Left hindlimb (tissue), 1 donor: ENCODE measurements at places on chromosomes 11 and 22.

DNA sequence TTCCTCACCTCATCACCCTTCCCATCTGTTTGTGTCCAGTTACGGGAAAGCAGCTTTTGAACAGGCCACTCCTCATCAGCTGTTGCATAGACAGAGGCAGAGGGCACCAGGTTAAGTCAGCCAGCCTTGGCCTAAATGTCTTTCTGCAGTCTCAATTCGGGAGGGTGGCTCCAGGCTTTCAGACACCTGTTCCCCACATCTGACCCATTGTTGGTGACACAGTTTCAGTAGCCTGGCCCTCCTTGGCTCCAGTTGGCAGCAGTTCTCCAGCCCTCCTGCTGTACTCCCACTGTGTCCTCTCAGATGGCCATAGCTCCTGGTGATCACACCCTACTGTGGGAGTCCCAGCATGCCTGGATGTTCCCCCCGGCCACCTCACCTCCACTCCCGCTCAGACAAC, 70.8 kb upstream of the MYOD1 start:
- DNase-seq, result no peak

DNA sequence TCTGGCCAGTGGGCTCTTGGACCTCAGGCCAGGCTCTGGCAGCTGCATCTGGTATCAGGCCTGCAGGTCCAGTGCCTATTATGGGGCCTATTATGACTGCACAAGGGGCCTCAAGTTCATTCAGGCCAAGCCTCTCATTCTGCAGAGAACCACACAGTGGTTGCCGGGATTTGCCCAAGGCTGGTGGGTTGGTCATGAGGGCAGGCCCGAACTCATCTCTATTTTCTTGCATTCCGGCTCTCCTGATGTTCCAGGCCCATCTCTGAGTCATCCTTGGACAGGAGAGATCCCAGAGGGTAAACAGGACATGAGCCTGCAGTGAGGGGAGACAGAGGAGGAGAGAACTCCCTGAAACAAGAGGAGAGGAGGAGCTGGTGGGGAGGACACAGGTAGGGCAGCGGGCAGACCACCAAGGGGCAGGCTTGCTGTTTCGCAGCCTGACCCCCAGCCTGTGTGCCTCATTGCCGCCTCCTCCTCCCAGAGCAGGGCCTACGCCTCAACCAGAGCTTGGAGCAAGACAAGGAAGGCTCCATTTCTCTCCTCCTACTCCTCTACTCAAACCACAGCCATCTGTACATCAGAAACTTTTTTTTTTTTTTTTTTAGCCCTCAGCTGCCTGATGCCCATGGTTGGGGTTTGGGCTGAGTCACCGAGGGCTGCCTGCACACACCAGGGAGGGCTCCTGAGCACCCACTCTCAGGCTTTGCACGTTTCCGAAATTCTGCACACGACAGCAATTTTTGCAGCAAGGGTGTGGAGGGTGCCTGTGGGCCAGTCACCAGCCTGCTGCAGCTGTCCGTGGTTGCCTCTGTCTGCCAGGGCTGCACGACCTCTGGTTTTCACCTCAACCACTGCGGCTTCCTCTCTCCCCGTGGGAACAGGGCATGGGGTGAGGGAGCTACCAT, 12.7 kb upstream of the TREH start:
- no peak for DNase-seq

- DNase-seq, result no peak
Observed at GRCh38 chr11:67489885-67490726, 7.3 kb downstream of the AIP start.

DNA sequence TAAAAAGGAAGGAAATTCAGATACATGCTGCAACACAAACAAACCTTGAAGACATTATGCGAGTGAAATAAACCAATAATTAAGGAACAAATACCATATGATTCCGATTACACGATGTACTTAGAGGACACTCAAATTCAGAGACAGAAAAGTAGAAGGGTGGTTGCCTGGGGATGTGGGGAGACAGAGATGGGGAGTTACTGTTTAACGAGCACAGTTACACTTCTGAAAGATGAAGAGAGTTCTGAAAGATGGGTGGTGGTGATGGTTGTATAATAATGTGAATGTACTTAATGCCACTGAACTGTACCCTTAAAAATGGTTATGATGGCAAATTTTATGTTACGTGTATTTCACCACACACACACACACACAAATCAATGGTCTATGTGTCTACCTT, 14.7 kb downstream of the ZBTB44 start:
- no peak for DNase-seq

- DNase-seq, result no peak
Observed at GRCh38 chr22:21857481-21857914, 9.9 kb downstream of the MAPK1 start.

DNA sequence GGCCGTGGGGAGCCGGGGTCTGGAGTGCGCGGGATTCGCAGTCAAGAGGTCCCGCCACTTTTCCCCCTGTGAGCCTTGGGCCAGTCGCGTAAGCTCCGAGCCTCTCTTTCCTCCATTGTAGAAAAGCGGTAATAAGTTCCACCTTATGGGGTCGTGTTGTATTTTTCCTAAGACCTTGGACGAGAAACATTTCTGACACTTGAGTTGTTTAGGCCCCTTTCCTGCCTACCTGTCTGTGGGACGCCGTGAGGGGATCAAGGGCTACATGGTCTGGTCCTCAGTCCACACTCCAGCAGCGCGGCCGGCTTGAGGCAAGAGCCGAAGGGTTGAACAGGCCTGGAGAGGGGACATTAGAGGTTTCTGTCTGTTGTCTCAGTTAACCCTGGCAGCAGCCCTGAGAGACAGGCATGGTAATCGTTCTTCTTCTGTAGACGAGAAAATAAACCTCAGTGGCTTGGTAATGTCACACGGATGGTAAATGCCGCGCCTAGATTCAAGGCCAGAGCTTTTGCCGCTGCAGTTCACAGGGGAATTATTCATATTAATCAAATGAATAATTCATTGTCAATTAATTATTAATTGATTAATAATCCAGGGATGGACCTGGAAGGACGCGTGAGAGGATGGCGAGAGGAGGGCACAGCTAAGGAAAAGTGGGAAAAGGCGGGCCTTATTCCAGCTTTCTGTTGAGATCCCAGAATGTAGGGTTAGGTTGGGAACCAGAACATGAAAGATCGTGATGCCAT, 545 bp downstream of the FEN1 start:
- DNase-seq, result no peak

GRCh38 chr22:49344161-49344560, 483.5 kb downstream of the BRD1 start:
- DNase-seq, result no peak

DNA sequence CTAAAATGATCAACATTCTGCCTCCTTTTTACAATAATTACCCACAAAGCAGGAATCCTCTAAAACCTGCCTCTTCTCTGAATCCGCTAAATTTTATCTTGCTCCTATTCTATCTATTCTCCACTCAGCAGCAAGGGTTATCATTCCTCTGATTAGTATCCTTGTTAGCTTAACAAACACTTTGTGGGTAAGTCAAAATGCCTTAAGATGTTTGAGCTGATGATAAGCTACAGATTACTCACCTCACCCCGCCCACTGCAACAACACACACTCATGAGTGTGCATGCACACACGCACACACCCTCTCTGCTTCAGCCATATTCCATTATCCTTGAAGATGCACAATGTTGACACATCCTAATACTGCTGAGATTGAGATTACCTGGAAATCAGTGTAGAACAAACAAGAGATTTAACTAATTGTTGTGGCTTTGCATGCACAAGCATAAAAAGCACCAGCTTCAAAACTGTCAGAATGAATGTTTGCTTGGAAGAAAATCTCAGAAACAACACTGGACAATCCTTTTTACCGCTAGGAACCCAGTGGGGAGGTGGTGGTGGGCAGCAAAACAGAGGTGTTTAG, 130.9 kb downstream of the BBOX1 start:
- no peak for DNase-seq

DNA sequence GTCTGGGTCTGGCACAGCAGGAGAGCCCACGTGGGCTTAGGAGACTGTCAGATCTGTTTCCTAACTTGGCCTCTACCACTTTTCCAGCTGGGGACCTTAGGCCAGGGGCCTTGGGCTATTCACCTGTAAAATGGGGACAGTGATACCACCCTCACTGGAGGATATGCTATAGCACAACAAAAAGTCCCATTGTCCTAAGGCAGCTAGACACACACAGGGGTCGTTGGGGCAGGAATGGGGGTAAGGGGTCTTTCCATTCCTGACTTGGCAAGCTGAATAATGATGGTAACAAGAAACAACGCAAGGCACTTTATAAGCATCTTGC, 2.6 kb upstream of the SH3BP1 start:
- no peak for DNase-seq

GRCh38 chr11:111696556-111696955, 69.6 kb downstream of the PPP2R1B start:
- DNase-seq, result no peak

DNA sequence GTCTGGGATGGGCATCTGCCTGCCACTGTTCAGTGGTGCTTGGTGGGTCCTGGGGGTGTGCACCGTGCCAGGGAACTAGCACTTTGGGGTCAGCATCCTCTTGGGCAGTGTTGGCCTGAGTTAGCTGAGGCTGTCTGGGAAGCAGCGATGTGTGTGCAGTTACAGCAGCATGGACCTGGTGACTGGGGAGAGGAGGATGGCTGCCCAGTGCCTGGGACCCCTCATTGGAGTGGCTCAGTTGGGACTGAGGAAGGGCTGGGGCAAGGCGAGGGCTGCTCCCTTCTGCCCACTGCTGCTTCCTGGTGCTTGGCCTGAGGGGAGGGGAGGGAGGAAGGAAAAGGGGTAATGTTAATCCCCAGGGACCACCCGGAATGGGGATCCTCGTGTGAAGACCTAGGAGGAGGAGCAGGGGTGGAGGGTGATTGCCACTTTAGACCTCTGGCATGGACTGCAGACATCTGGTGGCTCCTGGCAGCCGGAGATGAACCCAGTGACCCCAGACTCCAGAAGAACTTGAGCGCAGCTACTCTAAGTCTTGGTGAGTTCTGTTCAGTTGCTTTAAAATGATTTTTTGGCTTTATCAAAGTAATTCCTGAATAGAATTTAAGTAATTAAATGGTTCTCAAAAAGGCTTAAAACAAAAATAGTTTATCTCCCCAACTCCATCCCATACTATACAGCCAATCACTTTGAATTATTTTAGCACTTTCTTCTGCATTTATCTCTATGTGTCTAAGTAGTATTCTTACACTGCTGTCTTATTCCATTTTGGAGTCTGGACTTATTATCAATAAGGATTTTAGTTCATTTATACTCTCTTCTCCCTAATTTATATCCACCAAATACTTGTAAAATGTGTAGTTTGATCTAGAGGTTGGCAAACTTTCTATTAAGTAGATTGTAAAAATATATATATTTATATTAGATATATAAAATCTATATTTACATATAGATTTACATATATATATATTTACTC, 15.4 kb upstream of the TMEM191C start:
- DNase-seq, result peak; percentile 33

GRCh38 chr11:91859666-91860065, 365.0 kb upstream of the FAT3 start:
- no peak for DNase-seq

GRCh38 chr11:34236572-34236971, 121.2 kb downstream of the ABTB2 start:
- DNase-seq, result no peak

DNA sequence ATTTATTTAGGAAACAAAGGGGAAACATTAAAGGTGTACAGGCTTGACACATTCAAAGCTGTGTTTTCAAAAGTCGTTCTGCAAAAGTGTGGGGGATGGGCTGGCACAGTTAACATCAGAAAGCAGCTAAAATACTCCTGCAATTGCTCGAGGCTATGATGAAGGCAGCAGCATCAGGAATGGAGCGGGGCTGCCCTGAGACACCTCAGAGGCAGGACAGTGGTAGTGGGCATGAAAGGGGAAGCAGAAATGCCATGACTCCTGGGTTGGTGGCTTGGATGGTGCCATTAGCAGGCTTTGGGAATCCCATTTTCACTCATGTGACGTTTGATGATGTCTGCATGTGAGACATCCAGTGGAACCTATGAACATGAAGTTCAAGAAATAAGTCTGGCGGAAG, 646 bp downstream of the NCAPD3 start:
- DNase-seq, result no peak

- no peak for DNase-seq
Observed at GRCh38 chr11:108278546-108278945, 55.7 kb downstream of the ATM start.

- DNase-seq, result peak; percentile 64
Observed at GRCh38 chr22:18024276-18024939, at the start of gene MICAL3. Gene MICAL3 (minus strand): TSS chr22:18024561. CDS start chr22:17906812, 117,749 bp downstream.

- no peak for DNase-seq
Observed at GRCh38 chr22:49322231-49322630, 505.4 kb downstream of the BRD1 start.

- no peak for DNase-seq
Observed at GRCh38 chr11:120221115-120221752, 10.4 kb downstream of the OAF start.

DNA sequence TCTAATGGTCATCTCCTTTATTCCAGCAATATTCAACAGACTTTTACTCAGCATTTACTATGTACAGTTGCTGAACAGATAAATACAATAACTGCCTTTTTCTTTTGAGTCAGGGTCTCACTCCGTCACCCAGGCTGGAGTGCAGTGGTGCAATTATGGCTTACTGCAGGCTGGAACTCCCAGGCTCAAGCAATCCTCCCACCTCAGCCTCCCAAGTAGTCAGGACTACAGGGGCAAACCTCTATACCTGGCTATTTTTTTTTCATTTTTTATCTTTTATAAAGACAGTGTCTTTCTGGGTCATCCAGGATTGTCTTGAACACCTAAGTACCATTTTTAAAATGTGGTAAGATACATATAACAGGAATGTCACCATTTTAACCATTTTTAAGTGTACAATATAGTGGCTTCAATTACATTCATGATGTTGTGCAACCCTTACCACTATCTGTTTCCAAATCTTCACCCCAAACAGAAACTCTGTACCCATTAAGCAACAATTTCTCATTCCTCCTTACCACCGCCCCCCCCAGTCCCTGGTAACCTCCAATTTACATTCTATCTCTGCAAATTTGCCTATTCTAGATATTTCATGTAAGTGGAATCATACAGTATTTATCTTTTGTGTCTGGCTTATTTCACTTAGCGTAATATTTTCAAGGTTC, 67.8 kb downstream of the MIAT start:
- no peak for DNase-seq

DNA sequence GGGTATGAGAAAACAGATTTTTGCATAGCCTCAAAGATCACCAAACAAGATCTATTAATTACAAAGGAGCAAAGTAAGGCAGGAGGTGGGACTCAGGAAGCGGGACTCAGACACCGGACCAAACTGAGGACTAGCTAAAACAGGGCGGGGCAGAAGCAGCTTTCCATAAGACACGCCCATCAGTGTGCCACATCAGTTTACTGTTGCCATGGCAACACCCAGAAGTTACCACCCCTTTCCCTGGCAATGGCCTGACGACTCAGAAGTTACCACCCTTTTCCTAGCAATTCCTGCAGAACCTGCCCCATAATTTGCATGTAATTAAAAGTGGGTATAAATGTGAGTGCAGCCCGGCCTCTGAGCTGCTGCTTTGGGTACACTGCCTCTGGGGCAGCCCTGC, 173.9 kb downstream of the SHANK2 start:
- DNase-seq, result no peak

DNA sequence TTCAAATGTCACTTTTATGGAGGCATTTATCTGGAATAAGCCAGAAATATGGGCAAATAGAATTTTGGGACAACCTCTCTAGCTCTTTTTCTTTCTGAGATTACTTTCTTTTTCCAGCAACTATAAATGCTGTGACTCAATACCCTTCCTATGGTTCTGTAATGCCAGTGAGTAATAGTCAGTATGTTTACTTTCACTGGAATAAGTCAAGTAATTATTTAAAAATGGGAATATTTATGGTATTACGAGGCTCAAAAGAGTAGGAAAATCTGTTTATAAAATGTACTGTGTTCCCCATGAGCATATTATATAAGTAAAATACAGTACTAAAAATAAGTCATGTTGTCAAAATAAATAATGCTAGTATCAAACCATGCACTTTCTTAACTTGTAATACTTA, 750.5 kb downstream of the LUZP2 start:
- DNase-seq, result no peak

GRCh38 chr11:16770016-16770415, 31.6 kb downstream of the C11orf58 start:
- DNase-seq, result no peak
